Sigmoid colon (tissue), 7 donors: ENCODE measurements at places on chromosomes 11 and 22. TPM values are rescaled to one million over a fixed set of nuclear protein-coding genes. Genes with fewer than 3 reads are reported as not detected.

DNA sequence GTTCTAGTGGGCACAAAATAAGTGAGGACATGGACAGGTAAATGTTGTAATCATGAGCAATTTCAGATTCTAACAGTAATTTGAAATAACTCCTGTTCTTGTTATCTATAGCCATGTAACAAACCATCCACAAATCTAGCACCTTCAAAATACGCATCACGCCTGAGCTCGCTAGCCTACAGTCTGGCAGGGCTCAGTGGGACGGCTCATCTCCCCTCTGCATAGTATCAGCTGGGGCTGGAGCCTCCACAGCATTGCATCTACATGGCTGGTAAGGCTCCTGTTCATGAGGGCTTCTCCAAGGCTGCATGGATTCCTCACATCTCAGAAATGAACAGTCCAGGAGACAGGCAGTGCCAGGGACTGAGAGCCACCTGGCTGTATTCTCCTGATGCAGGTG, 112.6 kb downstream of the KCNQ1 start:
- peak; percentile 9 for DNase-seq

- no peak for DNase-seq
Measured at GRCh38 chr11:65131417-65131776, 2.9 kb downstream of the SYVN1 start.

MMP8 gene
- total RNA-seq: not detected

VSIG2 gene
- total RNA-seq: 3.0 TPM

DNA sequence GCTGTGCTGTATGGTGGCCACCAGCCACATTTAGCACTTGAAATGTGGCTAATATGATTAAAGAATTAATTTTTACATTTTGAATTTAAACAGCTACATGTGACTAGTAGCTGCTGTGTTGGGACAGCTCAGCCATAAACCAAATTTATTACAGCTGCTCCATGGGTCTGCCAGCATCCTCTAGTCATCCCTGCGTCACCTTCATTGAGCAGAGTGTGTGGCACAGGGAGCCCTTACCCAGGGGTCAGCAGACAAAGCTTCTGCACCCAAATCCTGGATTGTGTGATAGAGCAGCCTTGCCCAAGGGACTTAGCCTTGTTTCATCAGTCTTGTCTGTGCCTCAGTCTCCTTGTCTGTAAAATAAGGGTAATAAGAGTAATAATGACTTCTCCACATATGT, 19.4 kb upstream of the ACCSL start:
- no peak for DNase-seq

DNA sequence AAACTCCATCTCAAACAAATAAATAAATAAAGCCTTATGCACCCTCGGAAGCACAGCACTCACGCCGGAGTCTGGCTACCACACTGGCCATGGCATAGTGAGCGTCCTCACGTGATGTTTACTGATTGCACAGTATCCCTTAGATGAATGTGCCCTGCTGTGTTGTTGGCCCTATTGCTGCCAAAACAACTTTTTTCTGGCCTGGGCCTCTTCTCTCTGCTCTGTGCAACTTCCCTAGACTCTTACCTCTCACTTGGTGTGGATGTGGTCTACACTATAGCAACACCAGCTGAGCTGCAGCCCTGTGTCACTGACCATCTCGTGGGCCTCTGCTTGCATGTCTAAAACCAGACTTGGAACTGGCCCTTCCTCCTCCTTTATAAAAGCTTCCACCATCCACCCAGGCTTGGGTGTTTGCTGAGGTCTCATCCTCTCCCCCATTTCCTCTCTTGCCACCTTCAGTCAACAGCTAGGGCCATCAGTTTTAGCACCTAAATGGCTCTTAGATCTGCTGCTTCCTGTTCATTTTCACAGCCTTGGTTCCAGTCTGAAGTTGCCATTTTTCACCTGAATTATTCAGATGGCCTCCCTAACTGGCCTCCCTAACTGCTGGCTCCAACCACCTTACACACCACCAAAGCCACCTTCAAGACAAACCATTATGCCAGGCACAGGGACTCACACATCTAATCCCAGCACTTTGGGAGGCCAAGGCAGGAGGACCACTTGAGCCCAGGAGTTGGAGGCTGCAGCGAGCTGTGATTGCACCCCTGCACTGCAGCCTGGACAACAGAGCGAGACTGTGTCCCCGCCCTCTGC, 9.2 kb downstream of the ZNF74 start:
- DNase-seq: no peak

MMP13 gene
- not detected for total RNA-seq

IGLL1 gene
- not detected for total RNA-seq

DNA sequence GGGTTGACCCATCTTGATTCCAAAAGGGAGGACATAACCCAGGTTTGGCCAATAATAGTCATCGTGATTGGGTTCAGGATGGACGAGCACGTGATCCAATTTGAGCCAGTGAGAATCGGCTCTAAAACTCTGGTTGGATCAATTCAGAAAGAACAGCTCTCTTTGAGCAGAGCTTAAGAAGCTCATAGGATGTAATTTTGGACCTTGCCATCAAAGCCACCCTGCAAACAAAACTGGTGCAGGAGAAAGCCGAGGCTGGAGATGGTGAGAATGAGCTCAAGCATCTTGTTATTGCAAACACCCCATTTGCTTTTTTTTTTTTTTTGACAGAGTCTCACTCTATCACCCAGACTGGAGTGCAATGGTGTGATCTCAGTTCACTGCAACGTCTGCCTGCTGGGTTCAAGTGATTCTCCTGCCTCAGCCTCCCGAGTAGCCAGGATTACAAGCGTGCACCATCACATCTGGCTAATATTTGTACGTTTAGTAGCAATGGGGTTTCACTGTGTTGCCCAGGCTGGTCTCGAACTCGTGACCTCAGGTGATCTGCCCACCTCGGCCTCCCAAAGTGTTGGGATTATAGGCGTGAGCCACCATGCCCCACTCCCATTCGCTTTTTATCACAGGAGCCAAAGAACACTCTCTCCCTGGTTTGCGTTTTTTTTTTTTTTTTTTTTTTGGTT, 13.8 kb upstream of the MIAT start:
- no peak for DNase-seq

GRCh38 chr11:11966826-11967668, 41.4 kb downstream of the DKK3 start:
- peak; percentile 77 for DNase-seq

DNA sequence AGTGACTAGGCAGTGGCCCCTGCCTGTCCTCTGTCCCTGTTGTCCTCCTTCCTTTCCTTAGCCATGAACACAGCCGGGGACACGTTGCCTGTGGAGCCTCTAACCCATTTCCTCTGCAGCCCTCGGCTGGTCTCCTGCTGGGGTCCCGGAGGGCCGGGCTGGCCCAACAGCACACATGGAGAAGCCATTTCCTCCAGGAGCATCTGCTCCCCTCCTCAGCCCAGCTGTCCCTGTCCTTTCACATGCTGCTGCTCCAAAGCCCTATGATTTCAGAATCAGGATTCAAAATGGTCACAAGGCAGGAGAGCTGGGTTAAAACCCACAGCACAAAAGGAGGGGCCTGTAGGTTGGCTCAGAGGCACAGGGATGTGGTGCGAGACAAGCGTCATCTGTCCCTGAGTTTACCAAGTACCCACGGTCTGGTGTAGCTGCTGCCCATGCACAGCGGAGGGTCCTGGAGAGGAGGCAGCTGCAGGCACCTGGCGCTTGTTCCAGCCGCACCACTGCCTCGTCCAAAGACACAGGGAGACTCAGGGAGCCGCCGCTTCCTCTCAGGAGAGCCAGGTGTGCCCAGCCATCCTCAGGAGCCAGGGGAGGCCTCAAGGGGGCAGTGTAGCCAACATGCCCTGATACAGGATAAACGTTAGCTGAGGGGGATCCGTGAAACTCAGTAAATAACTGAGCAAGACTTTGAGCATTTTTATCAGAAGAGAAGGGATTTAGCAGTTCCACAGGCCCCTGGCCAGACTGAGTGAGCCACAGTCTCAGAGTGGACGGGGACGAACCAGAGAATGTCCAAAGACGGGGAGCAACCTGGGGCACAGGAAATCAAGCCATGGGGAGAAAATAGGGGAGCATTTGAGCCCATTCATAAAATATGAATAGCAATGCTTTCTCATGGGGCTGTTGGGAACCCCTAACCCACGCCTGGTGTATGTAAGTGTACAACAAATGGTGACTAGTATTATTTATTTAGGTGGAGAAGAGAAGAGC, 3.9 kb upstream of the VSIG10L2 start:
- peak; percentile 60 for DNase-seq
